ENCODE measurements at places on chromosomes 1 and 21. TPM values are rescaled to one million over a fixed set of nuclear protein-coding genes. Genes with fewer than 3 reads are reported as not detected.

GRCh38 chr1:45979074-45979777, 153.2 kb downstream of the PIK3R3 start:
- no peak for DNase-seq

DNA sequence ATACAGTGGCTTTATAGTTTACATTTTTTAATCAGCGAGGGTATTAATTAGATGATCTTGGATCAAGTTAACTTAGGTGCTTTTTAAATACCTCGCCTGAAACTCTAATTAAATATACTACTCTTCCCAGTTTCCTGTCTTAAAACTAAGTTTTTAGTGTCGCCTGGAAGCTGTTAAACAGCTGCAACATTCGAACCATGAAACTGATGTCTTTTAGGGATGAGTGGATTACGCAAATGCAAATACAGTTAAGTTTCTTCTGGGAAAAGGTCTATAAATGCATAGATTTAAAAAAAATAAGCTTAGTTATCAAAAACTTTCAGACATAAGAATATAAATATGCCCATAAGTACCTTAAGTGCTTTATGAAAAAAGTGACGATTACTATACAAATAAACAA, 228.3 kb downstream of the PTPRC start:
- no peak for DNase-seq

DNA sequence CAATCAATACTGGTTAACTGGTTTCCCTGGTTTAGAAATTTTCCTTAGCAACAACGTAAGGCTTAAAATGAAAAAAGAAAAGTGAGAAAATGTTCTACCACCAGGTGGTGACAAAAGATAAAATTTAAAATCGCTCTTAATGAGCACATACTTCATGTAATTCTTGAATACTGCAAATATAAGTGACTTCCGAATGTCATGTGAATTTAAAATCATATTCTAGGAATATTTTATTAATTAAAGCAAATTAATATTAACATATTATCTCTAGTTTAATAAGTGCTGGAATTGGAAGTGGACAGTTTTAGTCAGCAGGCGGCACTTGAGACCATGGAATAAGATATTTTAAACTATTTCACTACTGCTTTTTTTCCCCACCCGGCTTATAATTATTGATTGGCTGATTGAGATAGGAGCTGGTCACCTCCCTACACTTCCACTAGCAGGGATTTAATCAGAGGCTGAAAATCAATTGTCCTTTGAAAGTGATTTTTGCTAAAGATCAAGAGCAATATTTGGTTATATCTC, 5.0 kb upstream of the ADAMTS1 start:
- no peak for DNase-seq

DNA sequence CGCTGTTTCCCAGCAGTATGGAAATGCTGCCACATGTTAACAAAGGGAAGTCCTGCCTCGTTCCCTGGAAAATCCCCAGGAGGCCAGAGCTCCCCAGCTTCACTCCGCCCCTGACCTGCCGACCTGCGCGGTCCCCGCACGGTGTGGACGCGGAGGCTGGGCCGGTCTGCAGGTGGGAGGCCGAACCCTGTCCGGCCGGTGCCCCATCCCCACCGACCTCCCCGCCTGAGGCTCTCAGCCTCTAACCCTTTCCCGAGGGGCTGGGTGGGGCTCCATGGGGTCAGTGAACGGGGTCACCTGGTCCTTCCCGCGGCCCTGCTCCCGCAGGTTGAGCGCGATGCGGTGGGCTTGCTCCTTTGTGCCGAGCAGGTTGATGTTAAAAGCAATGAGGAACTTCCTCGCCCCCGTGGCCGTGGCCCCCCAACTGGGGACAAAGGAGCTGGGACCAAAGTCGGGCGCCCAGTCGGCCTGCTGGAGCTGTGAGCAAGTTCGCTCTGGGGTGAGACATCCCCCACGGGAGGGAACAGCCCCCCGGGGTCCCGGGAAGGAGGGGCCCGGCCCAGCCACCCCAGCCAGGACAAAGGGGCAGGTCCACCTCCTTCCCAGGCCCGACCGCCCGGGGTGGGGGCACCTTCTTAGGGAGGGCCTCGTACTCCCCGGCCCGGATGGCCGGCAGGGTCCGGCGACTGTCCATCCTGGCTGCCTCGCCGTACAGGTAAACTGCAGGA, 4.0 kb downstream of the FTCD start:
- peak; percentile 59 for DNase-seq

- no peak for DNase-seq
Measured at GRCh38 chr1:24085546-24085945, 26.4 kb downstream of the MYOM3 start.

DNA sequence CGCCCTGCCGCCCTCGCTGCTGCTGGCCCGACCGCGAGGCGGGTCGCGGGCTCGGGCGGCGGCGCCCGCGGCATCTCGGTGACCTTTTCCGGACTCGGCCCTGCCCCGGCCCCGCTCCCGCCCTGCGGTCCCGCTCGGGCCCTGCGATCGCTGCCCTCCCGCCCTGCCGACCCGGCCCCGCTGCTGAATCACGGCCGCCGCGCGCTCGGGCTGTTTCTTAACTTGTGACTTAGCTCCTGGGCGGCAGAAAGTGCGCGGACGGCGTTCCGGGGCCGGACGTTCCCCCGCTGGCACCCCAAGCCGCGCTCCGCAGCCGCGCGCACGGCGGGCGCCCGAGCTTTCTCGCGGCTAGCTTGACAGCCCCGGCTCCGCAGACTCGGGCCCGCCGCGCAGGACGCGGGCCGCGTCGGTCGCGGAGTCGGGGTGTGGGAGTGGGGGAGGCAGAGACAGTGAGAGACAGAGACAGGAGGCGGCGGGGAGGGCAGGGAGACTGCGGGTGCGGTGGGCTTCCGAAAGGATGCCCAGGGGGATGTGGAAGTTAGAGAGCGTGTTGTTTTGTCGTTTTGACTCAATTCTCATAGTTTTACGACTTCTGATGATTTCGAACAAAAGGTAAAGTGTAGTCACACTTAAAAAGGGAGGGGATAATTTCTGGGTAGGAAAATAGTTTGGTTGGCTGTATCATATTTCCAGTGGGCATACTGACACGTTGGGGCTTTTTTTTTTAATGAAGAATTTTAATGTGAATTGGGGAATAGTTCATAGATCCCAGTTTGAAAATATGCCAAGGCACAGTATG, 49.8 kb downstream of the PRDM2 start:
- peak; percentile 88 for DNase-seq

DNA sequence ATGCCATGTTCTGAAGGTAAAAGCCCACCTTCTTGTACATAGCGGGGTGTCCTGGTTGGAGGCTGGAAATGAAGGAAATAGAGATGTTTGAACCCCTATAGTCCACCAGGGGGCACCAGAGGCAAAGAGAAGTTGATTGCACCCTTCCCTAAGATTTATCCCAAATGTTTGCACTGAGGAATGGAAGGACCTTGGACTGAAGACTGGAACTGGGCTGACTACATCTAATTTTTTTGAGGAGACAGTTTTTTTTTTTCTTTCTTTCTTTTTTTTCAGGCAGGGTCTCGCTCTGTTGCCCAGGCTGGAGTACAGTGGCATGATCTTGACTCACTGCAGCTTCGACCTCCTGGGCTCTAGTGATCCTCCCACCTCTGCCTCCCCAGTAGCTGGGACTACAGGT, 55.3 kb upstream of the EIF4G3 start:
- no peak for DNase-seq

DNA sequence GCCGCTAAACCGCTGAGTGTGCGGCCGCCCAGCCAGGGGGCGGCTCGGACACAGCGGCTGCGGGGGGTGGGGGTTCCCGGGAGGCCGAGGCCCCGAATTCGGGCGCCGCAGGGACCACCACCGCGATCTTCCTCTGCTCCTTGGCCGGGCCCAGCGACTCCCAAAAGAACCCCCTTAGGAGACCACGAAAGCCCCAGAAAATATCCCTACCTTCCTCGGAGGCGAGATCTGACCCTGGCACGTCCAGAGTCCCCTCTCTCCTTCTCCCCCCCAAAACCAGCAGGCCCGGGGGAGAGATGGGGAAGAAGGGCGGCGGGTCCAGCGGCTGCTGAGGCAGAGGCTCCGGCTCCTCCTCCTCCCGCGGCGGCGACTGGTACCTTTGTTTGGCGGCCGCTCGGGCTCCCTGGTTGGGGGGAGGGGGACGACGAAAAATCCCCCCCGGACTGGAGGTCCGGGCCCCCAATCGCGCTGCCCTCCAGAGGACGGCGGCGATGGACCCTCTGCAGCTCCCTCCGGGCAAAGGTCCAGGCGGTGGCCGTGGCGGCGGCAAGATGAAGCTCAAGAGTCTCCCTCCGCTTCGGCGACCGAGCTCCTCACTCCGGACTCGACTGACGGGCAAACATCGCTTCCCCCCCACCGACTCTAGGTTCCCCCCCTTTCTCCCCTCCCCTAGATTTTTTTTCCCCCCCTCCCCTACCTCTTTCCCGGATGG, at the start of gene ARID4B:
Gene ARID4B, minus strand, starts transcription at position 621 of the 712 bp plus-strand sequence. CDS start 1,260 bp downstream, outside the sequence.
- DNase-seq = peak; percentile 90

DNA sequence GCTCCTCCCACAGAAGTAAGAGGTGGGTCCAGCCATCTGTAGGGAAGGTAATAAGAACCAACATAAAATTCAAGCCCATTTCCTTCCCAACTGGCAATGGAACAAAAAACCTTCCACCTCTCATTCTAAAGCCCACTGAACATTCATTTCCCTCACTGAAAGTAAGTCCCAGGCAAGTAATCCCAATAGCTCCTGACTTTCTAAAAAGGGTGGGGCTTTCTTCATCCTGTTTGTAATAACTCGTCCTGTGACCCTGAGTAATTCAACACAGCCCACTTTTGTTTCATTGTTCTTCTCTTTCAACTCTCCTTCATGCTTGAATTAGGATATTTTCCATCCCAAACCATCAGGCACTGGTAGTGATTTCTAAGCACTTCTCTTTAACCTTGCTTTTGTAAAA, 74.9 kb downstream of the DAB1 start:
- DNase-seq = no peak

GRCh38 chr1:160080381-160081100, 797 bp upstream of the KCNJ9 start:
- DNase-seq = no peak

- DNase-seq = no peak
Measured at GRCh38 chr1:23441446-23442148, 17.0 kb upstream of the TCEA3 start.

DNA sequence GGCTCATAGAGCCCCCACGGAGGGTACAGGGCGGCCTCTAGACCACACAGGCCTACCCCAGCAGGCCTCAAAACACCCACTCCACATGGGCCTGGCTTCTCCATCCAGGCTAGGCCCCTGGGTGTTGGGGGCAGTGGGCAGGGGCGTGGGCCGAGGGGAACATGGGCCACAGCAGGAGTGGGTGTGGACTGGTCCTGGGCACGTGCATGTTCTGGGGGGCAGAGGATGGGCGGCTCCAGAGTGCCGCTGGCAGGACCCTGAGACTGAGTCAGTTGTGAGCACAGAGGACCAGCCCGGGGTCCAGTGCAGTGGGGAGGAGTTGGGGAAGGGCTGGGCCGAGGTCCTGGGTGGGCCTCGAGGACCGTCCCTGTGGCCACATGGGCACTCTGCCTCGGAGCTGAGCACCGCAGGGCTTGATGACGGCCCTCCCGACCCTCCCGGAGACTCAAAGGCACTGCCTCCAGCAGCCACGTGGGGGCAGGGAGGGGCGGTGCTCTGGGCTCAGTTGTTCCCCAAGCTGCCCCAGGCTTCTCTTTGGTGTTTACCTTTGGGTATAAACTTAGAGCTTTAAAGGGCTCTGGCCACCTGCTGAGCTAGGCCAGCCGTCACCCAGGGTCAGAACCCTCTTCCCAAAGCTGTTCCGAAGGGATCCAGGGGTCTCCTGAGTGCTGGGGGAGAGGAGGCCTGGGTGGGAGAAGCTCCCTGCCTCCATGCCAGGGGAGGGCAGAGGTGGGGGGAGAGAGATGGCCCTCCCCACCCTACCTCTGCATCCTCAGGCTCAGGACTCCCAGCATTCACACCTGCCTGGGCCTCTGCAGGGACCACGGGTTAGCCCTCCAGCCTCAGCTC, 79.9 kb downstream of the MORN1 start:
- DNase-seq = no peak

DNA sequence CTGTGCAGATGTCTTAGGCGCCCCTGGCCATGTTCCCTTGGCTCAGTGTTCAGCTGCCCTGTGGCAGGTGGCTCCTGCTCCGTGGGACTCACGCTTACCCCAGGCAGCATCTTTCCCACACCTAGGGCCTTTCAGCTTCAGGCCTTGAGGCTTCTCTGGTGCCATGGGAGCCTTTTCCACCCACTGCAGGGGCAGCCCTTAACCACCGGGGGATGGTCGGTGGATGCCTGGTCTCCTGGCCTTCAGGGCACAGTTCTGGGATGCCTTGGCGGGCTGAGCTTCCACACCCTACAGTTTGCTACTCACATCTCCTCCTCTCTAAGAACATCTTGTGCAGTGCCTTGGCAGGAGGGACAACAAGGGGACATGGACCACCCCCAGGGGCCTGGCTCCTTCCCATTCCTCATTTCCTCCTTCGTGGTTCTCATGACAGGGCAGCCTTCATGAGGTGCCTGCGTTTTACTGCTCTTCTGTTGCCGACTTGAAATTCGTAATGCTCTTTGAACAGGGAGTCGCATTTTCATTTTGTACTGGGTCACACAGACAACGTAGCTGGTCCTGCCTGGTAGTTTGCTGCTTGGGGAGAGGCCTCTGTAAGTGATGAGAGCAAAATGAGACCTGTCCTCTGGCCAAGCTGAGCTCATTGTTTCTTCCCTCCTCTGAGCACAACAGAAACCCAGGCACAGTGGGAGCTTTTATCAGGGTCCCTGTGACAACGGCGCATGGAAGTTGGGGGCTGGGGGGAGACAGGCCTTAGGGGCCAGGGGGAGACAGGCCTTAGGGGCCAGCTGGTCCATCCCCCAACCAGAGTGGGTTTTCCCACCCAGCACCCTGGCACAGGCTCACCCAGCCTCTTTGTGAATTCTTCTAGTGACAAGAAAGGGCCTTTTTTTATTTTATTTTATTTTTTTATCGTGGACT, 62.0 kb upstream of the NEK2 start:
- no peak for DNase-seq

DNA sequence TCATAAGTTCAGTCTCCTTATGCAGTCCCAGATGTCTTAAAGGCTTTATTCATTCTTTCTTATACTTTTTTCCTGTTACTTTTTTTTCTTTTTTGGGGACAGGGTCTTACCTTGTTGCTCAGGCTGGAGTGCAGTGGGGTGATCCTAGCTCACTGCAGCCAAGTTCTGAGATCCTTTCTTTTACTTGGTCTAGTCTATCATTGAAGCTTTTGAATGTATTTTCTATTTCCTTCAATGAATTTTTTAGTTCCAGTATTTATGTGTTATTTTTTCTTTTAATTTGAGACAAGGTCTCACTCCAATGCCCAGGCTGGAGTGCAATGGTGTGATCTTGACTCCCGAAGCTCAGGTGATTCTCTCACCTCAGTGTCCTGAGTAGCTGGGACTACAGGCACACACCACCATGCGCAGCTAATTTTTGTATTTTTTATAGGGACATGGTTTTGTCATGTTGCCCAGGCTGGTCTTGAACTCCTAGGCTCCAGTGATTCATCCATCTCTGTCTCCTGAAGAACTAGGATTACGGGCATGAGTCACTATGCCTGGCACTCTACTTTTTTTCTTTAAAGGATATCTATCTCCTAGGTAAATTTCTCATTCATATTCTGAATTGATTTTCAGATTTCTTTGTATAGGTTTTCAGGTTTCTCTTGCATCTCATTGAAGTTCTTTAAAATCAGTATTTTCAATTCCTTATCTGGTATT, 26.1 kb upstream of the GTF2B start:
- no peak for DNase-seq

The LMX1A gene
- total RNA-seq = not detected

The DIO1 gene
- not detected for total RNA-seq

The IQGAP3 gene
- total RNA-seq = 5.2 TPM

The AKR7A3 gene
- 3.1 TPM for total RNA-seq

The INTS11 gene
- 167 TPM for total RNA-seq

The CENPF gene
- total RNA-seq = 7.8 TPM

The ARHGEF16 gene
- total RNA-seq = 8.7 TPM
